Activated naive CD8-positive, alpha-beta T cell treated with anti-CD3 and anti-CD28 coated beads for 36 hours (primary cell): ENCODE measurements at places on chromosomes 11 and 22.

- no peak for DNase-seq
These were observed 688 bp upstream of the LRRC74B start for GRCh38 chr22:21044931-21045584.

DNA sequence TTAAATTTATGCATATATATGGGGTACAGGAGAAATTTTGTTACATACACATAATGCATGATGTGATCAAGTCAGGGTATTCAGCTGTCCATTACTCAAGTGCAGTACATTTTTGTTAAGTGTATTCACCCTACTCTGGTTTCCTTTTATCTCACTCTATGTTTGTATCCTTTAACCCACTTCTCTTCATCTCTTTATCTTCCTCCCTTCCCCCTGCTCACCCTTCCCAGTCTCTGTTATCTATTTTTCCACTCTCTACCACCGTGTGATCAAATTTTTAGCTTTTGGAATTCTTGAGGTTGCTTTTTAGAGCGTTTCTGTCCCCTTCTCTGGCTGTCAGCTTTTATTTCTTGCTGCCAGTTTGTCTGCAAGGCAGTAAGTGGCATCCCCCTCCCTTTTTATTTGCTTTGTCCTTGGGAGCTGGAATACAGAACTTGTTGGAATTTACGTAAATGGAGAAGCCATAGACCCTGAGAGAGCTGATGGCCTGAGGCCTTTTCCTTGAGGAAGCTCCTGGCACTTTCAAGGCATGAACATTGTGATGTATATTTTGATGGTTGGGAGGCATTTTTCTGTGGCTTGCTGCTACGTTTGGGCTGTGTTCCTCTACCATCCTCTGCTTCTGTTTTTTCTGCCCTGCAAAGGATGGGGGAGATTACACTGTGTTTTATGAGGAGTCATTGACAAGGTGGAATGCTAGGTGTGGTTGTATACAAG, 148.6 kb downstream of the LDLRAD3 start:
- no peak for DNase-seq

GRCh38 chr22:39179401-39179827, 26.9 kb upstream of the CBX7 start:
- DNase-seq = no peak

- no peak for DNase-seq
These were observed 24.1 kb upstream of the CCDC89 start for GRCh38 chr11:85709941-85710702.

DNA sequence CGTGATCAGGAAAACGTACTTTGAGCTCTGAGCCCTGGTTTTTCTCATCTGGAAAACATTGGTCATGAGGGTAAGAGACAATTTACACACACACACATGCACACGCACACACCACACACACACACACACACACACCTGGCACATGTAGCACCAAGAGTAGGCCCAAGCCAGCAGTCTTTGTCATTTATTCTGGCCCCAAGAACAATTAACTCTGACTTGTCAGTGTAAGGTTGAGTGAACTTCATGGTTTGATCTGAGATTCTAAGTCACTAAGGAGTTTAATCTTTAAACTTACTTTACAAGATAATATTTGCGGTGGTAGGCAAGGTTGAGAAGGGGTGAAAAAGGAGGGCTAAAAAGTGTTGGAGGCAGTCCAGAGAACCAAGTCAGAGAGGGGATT, 44.1 kb downstream of the MMP20 start:
- no peak for DNase-seq

GRCh38 chr11:77065878-77066228, 918 bp upstream of the CAPN5 start:
- peak; percentile 32 for DNase-seq

DNA sequence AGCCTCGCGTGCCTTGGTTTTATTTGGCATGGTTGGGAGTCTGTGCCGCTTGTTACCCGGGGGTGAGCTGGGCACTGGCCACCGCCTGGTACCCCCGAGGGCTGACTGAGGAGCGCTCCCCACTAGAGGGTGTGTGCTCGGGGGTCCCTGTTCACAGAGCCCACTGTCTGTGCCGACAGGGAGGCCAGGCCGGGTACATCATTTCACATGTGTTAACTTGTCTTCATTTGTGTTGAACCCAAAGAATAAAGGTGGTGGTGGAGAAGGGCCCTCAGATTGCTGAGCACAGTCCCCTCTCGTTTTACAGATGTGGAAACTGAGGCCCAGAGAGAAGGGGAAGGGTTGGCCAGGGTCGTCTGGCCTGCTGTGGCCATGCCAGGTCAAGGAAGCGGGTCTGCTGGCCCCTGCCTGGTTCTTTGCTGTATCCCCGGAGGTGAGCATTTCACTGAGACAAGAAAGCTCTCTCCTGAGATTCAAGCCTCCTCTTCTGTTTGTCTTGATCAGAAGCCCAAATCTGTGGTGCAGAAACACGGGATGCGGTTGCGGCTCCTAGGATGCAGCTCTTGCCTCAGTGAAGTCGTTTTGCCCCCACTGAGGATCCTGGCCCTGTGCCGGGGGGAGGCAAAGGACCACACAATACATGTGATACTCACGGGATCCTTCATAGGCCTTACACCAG, 60.8 kb downstream of the FBLN1 start:
- DNase-seq = no peak

DNA sequence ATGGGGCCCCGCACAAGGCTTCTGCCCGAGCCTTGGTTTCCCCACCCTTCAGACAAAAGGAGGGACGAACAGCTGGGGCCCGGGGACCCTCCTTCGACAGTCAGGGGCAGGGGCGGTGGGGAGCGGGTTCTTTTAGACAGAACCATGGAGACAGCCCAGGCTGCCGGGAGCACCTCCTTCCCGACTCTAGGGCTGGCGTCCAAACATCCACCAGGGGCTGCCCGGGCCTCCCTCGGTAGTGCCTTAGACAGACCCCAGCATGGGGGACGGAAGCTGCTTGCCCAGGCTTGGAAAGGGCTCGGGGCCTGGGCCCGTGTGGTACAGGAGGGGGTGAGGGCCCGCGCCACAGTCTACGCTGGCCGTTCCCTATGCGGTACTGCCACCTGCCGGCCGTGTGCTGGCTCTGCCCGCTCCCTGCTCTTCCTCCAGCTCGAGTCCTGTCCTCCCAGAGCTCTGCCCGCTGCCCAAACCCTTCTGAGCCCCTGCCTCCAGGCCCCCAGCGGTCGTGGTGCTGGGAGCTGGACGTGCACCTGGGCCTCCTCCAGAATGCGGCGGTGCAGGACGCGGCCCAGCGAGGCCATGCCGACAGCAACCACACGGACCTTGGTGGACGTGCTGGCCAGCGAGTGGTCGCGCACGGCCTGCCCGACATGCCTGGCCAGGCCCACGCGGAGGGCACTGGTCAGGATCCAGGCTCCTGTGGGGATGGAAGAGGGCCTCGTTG, 20.1 kb downstream of the TSSC4 start:
- DNase-seq = peak; percentile 69

DNA sequence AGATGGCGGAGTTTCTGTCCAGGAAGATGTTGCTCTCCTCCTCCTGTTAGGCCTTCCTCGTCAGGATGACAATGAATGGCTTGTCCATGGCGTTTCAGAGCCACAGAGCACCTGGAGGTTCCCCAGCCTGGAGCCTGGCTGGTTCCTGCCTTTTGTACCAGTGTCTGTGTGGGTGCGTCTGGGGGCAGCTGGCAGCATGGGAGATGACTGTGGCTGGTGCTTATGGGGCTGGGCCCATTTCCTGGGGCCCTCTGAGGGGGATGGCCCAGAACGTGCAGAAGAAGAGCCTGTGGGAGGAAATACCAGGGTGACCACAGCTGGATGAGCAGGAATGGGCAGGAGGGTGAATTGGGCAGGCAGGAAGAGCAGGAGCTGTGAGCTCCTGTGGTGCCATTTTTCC, 6.7 kb downstream of the SLC37A2 start:
- no peak for DNase-seq

GRCh38 chr11:92480499-92480898, 255.9 kb downstream of the FAT3 start:
- DNase-seq = no peak

- DNase-seq = no peak
These were observed 4.3 kb downstream of the DLAT start for GRCh38 chr11:112029460-112029859.

DNA sequence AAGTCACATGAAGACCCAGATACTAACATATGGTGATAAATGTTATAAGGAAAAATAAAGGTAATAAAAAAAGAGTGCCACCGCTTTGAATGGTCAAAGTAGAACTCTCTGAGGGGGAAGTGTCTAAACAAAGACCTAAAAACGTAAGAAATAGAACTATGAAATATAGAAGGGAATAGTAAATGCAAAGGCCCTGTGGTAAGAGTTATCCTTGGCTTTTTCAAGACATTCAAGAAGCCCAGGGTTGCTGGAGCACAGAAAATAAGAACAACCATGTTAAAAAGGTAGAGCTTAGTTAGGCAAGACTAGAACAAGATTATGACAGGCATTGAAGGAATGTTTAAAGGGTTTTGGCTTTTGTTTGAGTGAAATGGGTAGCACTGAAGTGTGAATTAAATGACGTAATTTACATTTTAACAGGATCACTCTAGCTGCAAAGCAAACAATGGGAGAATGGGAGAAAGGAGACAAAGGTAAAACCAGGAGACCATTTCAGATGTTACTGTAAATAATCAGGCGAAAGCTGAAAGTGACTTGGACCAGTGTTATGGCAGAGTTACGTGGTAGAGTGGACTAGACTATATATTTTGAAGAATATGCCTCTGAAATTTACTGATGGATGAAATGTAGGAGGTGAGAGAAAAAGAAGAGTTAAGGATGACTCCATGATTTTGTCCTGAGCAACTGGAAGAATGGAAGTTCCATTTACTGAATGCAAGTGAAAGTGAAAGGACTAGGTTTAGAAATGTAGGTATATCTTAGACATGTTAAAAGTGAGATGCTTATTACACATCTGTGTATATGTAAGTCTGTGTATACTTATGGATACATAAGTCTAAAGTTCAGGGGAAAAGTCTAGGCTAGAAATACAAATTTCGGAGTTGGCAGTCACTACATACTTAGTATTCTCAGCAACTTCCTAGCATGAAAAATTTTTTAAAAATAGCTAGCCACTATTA, 28.5 kb downstream of the BTBD10 start:
- no peak for DNase-seq

GRCh38 chr11:63548178-63548577, 11.6 kb downstream of the PLAAT4 start:
- no peak for DNase-seq

- DNase-seq = no peak
These were observed 561.9 kb upstream of the ANO5 start for GRCh38 chr11:21630934-21631478.
